ENCODE measurements at places on chromosomes 4 and X. TPM values are rescaled to one million over a fixed set of nuclear protein-coding genes. Genes with fewer than 3 reads are reported as not detected.
A peak's percentile ranks its signal among the peaks of the same experiment; 100 is the strongest.

The GYPA gene
- not detected for polyA plus RNA-seq

The AVPR2 gene
- polyA plus RNA-seq: 0.14 TPM

The GAGE12J gene
- polyA plus RNA-seq: not detected

The EDA2R gene
- 0.01 TPM for polyA plus RNA-seq

The PUDP gene
- polyA plus RNA-seq: 19.0 TPM

The TMSB15A gene
- polyA plus RNA-seq: not detected

The NXF2B gene
- polyA plus RNA-seq: not detected

The GPC3 gene
- not detected for polyA plus RNA-seq

DNA sequence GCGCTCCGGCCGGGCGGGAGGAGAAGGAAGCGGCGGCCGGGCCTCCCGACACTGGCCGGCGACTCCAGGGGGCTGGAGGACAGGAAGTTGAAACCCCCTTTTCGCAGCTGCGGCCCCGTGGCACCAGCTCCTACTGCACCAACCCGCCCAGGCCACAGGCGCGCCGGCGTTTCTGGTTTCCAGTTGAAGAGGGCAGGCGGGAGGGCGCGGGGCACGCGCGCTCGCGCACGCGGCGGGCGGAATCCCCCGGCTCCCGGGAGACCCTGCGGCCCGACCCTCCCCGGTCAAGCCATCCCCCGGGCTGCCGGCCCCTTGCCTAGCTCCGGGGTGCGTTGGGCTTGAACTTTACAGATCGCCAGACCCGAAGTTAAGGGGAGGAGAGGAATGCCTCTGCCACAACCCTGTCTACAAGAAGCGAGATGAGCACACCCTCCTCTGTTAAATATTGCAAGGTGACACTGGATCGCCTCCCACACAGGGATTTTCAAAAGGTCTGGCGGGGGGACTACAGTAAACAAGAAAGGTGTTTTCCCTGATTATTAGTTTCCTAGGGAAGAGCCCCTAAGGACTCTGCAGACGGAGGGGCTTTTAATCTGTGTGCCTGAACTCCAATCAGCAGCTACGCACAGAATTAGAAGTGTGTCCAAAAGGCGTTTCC is 1.4 kb downstream of the ELOVL6 start:
- no peak overlapping the region for H3K27ac ChIP-seq
- no peaks in the 10 kb centered on the region for H3K36me3 ChIP-seq
- DNase-seq: peak; percentile 6
- H3K27me3 ChIP-seq: peaks cover 42% of the 10 kb centered on the region

DNA sequence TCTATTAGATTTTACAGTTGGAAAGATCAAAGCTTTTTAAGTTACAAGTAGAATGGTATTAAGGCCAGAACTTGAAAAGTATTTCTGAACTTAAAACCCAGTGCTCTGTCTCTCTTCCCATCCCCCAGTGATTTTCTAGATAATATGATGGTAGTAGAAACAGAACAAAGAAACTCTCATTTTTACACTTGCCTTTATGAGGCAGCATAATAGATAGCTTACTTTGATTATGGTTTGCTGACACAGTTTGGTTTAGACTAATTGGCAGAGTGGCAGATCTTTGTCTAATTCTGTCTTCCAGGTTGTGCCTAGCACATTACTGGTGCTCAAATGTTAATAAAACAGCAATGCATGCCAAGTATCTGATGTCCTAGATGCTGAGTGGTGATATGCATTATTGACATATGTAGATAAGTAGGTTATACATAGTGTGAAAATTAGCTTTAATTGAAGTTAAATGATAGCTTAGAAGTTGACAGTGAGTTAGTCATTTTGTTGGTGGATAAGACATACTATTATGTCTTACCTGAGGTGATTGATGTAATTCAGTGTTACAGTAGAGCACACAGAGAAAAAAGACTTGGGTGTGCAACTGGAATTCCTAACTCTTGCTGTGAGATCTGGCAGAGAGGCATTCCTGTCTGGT is 4.3 kb upstream of the RAPGEF2 start:
- H3K36me3 ChIP-seq: no peaks in the 10 kb centered on the region
- H3K4me3 ChIP-seq: no peak overlapping the region
- peaks cover 18% of the 10 kb centered on the region for H3K27me3 ChIP-seq
- no peak for DNase-seq
- no peak overlapping the region for H3K27ac ChIP-seq
- H3K4me1 ChIP-seq: peaks cover 6% of the 10 kb centered on the region

GRCh38 chr4:28310926-28311325 is 1450.3 kb downstream of the STIM2 start:
- H3K36me3 ChIP-seq: no peaks in the 10 kb centered on the region
- no peaks in the 10 kb centered on the region for H3K27me3 ChIP-seq
- no peak overlapping the region for H3K27ac ChIP-seq
- no peak for DNase-seq

DNA sequence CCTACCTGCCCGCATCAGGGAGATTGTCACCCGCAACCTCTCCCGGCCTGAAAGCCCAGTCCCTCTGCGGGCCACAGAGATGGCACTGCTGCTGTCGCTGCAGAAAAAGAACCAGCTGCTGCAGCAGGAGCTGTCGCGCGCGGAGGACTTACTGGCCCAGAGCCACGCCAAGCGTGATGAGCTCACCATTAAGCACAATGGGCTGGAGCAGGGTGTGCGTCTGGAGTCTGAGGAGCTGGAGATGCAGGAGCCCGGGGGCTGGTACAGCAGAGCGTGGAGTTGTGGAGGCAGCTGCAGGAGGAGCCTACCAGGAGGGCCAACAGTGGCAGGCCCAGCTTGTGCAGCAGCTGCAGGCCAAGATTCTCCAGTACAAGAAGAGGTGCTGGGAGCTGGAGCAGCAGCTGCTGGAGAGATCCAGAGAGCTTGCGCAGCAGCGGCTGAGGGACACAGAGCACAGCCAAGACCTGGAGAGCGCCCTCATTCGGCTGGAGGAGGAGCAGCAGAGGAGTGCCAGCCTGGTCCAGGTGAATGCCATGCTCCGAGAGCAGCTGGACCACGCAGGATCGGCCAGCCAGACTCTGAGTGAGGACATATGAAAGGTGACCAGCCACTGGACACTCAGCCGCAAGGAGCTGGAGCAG is 11.3 kb downstream of the SMIM10L2A start:
- no peak overlapping the region for H3K4me3 ChIP-seq
- no peak for DNase-seq
- H3K27me3 ChIP-seq: no peaks in the 10 kb centered on the region
- H3K4me1 ChIP-seq: no peaks in the 10 kb centered on the region
- H3K36me3 ChIP-seq: no peaks in the 10 kb centered on the region

- H3K4me1 ChIP-seq: peaks cover 4% of the 10 kb centered on the region
- no peaks in the 10 kb centered on the region for H3K27me3 ChIP-seq
- H3K4me3 ChIP-seq: no peak overlapping the region
- H3K36me3 ChIP-seq: no peaks in the 10 kb centered on the region
- no peak for DNase-seq
Observed at GRCh38 chrX:86002076-86002896, 45.1 kb downstream of the CHM start.

DNA sequence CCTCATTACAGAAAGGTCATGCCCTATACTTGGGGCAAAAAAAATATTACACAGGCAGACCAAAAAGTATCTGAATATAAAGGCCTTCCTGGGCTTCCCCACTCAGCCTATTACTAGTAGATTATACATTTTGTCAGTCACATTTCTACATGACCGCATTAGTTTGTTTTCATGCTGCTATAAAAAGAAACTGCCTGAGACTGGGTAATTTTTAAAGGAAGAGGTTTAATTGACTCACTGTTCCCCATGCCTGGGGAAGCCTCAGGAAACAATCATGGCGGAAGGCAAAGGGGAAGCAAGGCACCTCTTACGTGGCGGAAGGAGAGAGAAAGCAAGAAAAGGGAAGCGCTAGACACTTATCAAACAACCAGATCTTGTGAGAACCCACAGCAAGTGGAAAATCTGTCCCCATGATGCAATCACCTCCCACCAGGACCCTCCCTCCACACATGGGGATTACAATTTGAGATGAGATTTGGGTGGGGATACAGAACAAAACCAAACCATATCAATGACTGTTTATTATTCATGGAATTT is 1312.0 kb downstream of the PCDH7 start:
- H3K4me3 ChIP-seq: no peak overlapping the region
- H3K4me1 ChIP-seq: no peaks in the 10 kb centered on the region
- H3K36me3 ChIP-seq: no peaks in the 10 kb centered on the region
- H3K27ac ChIP-seq: no peak overlapping the region
- H3K27me3 ChIP-seq: no peaks in the 10 kb centered on the region

GRCh38 chrX:56026815-56027214 is 205.3 kb upstream of the KLF8 start:
- H3K4me1 ChIP-seq: no peaks in the 10 kb centered on the region
- H3K36me3 ChIP-seq: no peaks in the 10 kb centered on the region
- no peak overlapping the region for H3K4me3 ChIP-seq
- no peak overlapping the region for H3K27ac ChIP-seq
- no peaks in the 10 kb centered on the region for H3K27me3 ChIP-seq
- DNase-seq: no peak

DNA sequence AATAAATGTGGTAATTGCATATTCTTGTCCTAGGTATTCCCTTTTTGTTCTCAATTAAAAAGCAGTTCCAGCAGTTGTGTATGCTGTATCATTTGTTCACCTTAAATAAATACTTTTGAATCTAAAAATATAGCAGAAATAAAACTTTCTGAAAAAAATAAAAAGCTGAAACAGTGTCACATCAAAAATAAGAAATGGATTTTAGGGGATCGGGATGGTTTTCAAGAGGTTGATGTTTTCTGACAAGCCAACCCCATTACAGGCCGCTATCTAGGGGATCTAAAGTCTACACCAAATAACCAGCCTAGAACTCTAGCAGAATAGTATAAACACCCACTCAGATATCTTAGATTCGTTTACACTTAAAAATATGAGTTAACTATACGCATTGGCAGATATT is 95.4 kb upstream of the MAML3 start:
- no peak overlapping the region for H3K4me3 ChIP-seq
- no peak overlapping the region for H3K27ac ChIP-seq
- H3K4me1 ChIP-seq: peaks cover 28% of the 10 kb centered on the region
